Stimulated activated naive B cell treated with anti-CD40 and anti-IgM and Interleukin-4, amounts not matched to agents 10 μg/mL and 1 μg/mL and 100 μg/mL, for 72 hours (primary cell): ENCODE measurements at places on chromosomes 7 and 10.
A peak's percentile ranks its signal among the peaks of the same experiment; 100 is the strongest.

GRCh38 chr7:121753944-121754343 is 119.0 kb upstream of the PTPRZ1 start:
- no peak for DNase-seq

DNA sequence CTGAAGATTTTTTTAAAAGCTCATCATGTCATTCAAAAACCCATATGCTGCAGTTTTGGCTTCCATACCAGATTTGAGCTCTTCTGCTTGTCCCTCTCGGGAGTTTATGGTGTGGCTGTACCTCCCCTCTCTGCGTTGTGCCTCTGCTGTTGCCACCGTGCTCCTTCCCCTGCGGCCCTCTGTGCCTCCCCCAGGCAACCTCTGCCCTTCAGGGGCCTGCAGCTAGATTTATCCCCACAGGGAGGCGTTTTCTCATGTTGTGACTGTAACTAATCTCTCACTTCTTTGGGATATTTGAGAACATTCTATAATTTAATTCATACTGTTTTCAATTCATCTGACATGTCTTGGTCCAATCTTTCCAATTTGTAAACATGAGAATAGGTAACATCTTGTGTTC is 52.7 kb downstream of the TASOR2 start:
- DNase-seq = no peak

DNA sequence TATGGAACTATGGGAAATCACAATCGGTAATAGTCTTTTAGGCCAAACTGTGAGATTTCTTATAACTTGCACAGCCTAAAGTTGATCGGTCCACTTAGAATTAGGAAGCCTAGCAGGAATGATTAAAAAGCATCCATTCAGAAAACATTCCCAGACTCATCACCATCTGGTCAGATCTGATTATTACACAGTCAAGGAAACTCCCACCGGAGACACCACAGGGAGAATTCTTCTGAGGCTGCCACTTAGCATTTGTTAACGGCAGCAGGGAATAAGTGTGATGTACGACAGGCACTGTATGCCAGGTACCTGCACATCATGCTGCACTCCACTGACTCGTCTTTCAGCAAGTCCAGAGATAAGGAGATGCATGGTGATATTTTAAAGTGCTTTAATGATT is 227.6 kb upstream of the STEAP1 start:
- DNase-seq = no peak

GRCh38 chr10:102115775-102116174 is 4.4 kb downstream of the LDB1 start:
- DNase-seq = no peak

- no peak for DNase-seq
These were observed 29.8 kb downstream of the CPVL start for GRCh38 chr7:29116361-29117200.

DNA sequence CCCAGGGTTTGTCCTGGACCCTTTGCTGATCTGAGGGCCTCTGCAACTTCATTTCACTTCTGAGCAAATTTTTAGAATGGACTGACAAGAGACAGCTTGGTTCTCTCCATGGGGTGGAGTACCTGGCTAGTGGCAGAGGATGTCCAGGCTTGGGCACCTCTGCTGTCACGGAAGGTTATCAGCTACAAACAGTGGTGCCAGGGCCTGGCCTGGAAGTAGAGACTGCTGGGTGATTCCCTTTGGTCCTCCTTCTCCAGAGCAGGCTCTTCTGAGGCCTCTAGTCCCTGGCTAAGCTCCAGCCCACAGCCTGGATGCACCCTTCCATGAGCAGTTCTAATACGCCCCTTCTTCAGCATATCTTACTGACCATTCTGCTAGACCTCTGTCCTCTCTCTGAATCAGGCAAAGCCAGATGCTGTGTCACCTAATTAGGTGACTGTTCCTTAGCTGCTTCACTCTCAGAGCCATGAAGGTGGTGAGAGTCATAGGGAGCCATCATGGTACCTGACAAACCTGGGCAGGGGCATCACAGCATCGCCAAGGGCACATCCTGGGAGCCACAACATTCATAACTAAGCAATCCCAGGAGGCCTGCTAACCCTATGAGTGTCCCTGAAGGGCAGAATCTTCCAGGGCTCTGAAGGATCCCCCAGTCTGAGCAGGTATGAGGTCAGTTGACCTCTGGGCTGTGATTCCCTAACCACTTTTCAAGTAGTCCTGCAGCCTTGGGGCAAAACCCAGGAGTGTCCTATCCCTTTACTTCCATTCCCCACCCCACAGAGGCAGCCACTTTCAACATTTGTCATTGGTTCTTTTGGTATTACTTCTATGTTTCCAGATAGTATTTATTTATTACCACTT is 4.0 kb downstream of the ARHGAP22 start:
- DNase-seq = no peak

DNA sequence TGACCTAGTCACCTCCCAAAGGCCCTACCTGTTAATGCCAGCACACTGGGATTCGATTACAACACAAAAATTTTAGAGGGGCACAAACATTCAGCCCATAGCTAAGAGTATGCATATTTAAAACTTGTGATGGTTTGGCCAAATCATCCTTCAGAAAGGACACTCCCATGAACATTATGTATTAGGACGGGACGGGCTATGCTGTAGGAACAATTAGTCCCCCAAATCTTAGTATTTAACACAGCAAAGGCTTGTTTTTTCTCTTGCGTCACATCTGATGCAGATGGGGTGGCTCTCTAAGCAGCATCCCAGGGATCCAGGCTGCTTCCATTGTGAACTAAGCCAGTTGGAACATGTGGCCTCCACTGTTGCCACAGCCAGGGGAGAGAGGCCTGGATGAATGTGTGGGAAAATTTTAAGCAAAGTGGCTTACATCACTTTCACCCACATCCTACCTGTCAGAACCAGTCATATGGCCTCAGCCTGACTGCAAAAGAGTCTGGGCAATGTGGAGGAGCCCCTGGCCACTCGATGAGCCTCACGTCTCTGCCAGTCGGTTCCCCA is 26.6 kb downstream of the CHST3 start:
- no peak for DNase-seq

DNA sequence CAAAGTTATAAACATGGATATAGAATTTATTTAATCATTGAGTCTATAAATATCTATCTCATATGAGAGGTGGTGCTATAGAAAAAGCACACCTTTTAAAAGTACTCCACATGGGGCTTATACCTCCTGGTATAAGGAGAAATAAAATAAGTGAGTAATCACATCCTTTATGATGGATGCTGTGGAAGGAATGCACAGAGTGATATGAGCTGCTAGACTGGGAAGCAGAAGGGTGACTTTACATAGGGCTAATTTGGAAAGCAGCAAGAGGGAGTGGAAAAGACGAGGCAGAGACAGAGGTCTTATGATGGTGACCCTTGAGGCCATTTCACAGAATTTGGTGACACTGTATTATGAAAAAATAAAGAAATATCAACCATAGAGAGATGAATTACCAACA is 59.4 kb upstream of the AHR start:
- no peak for DNase-seq

DNA sequence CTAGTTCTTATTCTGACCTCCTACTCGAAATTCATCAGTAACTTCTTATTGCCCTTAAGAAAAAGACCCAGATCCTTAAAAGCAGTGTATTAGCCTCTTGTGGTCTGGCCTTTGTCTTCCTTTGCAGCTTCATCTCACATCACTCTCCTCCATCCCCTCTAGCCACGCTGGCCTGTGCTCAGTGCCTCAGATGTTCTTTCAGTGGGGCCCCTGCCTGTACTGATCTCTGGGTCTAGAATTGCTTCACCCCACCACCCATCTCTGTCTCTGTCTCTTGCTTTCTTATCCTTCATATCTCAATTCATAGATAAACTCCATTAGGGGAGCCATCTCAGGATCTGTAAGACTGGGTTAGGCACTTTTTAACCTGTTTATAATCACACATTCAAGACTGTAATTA is 1178.5 kb upstream of the C7orf33 start:
- DNase-seq = no peak

- no peak for DNase-seq
These were observed 17.8 kb upstream of the CCNY start for GRCh38 chr10:35318551-35318950.

DNA sequence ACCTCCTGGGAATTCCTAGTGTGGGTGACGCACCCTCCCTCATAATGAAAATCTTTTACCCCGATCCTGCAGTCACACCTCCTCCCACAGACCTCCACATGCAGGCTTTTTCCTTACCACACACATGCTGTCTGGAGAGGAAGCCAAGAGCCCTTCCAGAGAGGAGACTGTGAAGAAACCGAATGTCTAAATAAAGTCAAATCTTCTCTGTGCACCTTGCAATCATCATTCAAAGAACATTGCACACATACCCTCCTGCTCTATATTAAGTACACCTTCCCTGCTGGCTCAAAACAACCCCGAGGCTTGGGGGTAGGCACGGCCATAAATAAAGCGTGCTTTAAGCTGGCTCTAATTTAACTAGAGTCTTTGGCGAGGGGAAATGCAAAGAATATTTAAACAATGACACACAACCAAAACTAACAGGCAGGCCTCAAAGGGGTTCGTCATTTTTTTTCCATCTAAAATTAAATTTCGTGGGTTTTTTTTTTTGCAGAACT is 34.9 kb downstream of the CALML3 start:
- no peak for DNase-seq

GRCh38 chr10:52533986-52534385 is 219.9 kb downstream of the DKK1 start:
- no peak for DNase-seq

DNA sequence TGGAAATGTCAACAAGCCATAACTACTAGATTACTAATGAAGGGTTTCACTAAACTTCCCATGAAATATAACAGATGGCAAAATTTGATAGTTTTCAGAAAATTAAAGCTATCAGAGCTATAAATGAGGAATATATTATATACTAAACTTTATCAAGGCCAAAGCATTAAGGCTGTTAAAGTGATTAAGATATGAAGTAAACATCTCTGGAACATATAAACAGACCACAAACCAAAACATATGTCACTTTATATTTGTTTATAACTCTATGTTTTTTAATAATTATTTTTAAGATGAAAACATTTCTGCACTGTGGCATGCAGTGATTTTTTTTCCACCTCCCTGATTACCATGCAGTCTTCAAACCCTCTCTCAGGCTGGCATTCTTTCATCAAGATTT is 120.2 kb downstream of the REEP3 start:
- no peak for DNase-seq

DNA sequence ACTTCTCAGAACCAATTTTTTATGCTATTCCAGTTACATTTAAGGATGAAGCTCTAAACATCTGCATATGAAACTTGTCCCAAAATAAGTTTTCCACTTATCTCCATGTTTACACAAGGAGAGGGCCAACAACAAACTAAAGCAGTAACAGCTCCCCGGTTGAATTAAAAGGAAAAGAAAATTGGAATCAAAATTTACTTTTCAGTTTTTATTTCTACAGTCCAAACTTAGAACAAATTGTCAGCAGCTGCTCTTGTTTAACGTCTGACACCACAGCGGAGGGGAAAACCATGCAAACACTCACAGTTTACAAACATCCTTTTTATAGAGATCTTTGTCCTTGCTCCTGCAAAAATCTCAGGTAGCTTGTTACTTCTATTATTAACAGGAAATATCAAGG is 101.3 kb downstream of the COL28A1 start:
- no peak for DNase-seq

GRCh38 chr10:70476249-70477035 is 2.1 kb upstream of the PALD1 start:
- DNase-seq = no peak

GRCh38 chr10:24390746-24391145 is 181.8 kb downstream of the KIAA1217 start:
- no peak for DNase-seq

DNA sequence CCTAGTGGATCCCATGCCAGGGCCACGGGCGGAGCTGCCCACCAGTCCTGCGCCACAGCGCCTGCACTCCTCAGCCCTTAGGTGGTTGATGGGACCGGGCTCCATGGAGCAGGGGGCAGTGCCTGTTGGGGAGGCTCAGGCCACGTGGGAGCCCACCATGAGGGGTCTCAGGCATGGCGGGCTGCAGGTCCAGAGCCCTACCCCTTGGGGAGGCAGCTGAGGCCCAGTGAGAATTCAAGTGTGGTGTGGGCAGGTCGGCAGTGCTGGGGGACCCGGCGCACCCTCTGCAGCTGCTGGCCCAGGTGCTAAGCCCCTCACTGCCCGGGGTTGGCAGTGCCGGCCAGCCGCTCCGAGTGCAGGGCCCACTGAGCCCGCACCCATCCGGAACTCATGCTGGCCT is 139.8 kb upstream of the LYZL2 start:
- DNase-seq = no peak

GRCh38 chr10:98138031-98138430 is 3.6 kb downstream of the R3HCC1L start:
- no peak for DNase-seq

GRCh38 chr7:47100817-47101435 is 481.0 kb downstream of the TNS3 start:
- DNase-seq = no peak

- DNase-seq = no peak
These were observed 108.6 kb downstream of the NSUN6 start for GRCh38 chr10:18542832-18543231.

- no peak for DNase-seq
These were observed 625.5 kb upstream of the GALNT17 start for GRCh38 chr7:70506434-70506833.

DNA sequence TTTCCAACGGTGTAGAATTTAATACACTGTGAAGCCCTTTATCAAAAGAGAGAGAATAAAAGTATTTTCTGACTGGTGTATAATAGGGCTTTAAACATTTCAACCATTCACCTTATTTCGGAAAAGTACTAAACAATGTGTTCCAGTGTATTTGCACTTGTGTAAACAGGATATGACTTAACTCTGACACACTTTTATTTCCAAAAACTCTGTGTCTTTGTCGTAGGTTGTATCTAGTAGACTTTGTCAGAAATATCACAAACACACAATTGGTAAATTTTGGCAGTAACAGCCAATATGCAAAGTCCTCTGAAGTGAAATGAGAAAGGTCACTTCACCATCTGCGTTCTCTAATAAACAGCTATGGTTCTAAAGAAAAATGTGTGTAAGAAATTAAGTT is 10.3 kb upstream of the TSPAN13 start:
- DNase-seq = no peak

DNA sequence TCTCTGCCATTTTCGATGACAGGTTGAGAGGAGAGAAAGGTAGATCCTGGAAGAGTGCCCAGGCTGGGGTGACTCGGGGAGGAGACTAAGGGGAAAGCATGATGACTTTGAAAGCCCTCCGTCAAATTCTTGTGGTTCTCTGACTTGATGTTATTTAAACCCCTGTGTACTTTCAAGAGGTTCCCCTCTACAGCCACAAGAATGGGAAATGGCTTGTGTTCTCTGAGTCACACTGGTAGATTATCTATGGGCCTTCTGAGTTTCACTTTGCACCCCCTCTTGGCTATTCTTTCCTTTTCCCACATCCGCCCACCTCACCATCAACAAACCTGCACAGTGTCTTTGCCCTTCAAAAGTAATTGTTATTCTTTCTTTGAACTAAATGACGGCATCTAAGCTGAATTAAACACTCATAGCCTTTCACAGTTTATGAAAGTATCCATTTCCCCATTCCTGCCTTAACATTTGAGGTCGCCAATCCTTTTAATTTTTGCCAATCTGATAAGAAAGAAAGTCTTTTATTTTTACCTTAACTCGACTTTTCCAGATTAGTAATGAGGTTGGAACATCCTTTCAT is 24.1 kb downstream of the PRF1 start:
- DNase-seq = peak; percentile 58

GRCh38 chr10:94427166-94427565 is 24.8 kb downstream of the TBC1D12 start:
- no peak for DNase-seq
